ENCODE measurements at places on chromosomes 11 and 22. TPM values are rescaled to one million over a fixed set of nuclear protein-coding genes. Genes with fewer than 3 reads are reported as not detected.

GRCh38 chr11:45085646-45086501 lies 60.6 kb upstream of the PRDM11 start:
- DNase-seq: no peak

Gene ADAMTS8
- 4.5 TPM for polyA plus RNA-seq

DNA sequence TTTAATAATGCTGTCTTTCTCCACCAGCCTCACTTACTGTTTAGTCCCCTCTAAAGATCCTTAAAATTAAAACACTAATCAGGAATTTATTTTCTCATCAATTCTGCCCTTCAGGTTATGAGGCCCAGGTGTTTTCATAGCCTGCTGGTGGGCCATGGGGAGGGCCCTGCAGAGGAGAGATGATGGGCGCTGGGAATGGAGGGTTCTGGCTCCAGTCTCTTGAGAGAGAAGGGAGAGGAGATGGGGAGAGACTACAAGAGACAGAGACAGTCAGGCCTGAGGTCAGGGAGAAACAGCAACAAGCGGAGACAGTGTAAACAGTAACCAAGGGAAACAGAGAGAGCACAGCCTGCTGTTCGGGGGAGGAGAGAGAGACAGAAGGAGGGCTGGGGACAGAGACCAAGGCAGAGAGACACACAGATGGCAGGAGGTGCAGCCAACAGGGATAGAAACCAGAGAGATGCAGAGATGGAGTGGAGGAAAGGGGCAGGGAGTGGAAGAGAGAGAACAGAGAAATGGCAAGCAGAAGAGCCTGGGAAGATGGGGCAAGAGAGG lies 187.3 kb upstream of the SYT13 start:
- DNase-seq: peak; percentile 72

Gene IL17RA
- polyA plus RNA-seq: 10.5 TPM

Gene PDE2A
- 9.4 TPM for polyA plus RNA-seq

GRCh38 chr22:28742562-28742962 lies 723 bp downstream of the HSCB start:
- DNase-seq: no peak

Gene SMDT1
- polyA plus RNA-seq: 132 TPM

Data from spinal cord (tissue), 10 donors.